ENCODE measurements at places on chromosomes 11 and 22. TPM values are rescaled to one million over a fixed set of nuclear protein-coding genes. Genes with fewer than 3 reads are reported as not detected.

The ROBO4 gene
- 15.9 TPM for total RNA-seq

The PTGDR2 gene
- total RNA-seq = 0.10 TPM

The SPI1 gene
- 0.10 TPM for total RNA-seq

DNA sequence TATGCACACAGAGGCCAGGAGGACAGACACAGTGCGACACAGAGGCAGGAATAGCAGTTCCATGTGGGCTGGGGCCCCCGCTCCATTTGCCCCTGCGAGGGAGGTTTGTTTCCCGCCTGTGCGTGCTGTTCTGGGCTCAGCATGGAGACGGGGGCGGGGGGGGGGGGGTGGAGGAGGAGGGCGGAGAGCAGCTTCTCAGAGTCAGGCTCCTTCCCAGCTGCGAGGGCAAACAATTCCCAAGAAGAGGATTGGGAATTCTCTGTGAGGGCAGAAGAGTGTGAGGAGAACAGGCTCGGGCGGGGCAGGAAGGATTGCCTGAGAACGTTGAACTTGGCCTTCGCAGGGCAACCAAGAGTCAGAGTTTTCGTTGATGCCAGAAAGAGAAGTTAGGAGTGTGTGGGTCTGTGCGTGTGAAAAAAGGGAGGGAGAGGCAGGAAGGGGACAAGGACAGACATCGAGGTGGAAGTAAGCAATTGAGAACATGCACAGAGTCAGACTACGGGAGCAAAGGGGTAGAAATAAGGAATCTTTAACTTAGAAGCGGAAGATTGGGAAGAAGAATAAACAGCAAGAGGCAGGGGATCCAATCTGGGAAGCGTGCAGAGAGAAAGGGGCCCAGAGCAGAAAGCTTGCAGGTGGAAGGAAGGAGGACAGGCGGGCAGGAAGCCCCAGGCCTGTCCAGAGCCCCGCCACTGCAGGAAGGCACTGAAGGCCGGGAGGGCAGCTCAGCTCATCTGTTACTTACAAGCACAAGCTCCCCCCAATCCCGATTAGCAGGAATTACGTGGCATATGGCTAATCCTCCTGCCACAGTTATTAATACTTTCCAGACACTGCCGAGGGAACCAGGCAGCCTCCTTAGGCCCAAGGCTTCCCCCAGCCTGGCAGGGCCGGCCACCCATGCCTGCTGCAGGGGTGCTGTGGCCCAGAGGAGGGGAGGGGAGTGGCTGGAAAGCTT, 15.6 kb upstream of the JAM3 start:
- DNase-seq = no peak

GRCh38 chr11:34944692-34945091, 28.3 kb downstream of the PDHX start:
- DNase-seq = no peak

DNA sequence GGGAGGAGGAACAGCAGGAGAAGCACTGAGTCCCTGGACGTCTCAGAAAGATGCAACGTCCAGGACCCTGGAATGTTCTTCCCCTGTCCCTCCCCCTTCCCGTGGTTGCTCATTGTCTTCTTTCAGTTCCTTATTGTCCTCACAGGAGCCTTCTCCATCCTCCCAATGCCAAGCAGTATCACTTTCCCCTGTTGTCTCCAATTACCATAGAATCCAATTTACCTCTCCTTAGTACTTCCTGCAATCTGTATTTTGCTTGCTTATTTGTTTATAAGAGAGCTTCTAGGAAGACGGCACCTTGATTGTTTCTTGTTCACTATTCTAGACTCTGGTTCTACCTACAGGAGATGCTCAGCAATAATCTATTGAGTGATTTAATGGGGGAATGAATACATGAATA, 1273.7 kb downstream of the LRRC4C start:
- DNase-seq = no peak

- DNase-seq = no peak
Observed at GRCh38 chr22:41976961-41977566, 7.8 kb downstream of the SEPTIN3 start.

- DNase-seq = no peak
Observed at GRCh38 chr11:19907008-19907579, 194.5 kb downstream of the NAV2 start.

- no peak for DNase-seq
Observed at GRCh38 chr11:103794262-103794661, 242.2 kb upstream of the DDI1 start.

- no peak for DNase-seq
Observed at GRCh38 chr22:43670513-43670912, 141.6 kb downstream of the EFCAB6 start.

GRCh38 chr11:23769214-23769613, 727.6 kb upstream of the LUZP2 start:
- DNase-seq = no peak

DNA sequence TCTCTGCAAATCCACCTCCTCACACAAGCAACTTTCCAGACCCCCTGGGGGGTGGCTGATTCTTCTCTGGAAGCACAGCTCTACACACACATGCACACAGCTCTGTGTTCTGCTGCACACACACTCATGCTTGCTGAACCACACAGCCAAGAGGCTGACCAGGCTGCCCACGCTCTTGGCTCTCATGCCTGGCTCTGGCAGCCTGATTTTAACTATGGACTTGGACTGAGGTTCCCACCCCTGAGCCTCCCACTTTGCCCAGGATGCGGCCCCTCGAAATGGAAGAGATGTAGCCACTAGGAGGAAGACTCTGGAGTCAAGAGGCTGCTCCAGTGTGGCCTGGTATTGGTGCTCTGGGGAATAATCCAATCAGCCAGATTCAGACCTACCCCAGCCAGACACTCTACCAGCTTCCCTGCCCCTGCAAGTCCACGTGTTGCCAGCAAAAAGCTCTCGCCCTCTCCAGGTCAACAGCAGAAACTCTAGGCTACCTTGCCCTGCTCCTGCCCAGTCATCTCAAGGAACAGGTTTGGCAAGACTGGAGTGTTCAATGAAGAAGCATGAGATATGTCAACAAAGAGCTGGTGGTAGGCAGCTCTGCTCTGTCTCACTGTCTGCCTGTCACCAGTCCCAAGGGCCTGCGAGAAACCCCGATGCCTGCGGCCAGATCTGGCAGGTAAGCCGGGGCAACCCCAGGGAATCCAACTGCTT, 8.8 kb upstream of the CASTOR1 start:
- no peak for DNase-seq
